H54 (cell line): ENCODE measurements at places on chromosomes 12 and 14.

DNA sequence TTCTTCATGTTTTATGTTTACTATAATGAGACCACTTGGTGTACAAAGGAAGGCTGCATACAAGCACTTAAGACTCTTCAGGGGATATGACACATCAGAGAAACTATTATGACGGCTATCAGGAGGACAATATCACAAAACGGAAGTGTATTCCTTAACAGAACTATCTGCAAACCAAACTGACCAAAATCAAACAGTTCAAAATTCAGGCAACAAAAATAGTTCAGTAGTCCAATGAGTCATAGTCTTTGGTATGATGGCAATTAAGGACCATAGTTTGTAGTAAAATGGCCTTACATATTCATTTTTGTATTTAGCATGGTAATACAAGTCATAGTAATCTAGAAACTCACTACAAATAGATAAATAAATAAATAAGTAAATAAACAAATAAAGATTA, 1638.7 kb upstream of the SEL1L start:
- peak; percentile 1 for DNase-seq

- DNase-seq = peak; percentile 10
Observed at GRCh38 chr14:76720382-76720813, 40.9 kb upstream of the VASH1 start.

- no peak for DNase-seq
Observed at GRCh38 chr12:67096533-67097318, 172.4 kb upstream of the CAND1 start.

DNA sequence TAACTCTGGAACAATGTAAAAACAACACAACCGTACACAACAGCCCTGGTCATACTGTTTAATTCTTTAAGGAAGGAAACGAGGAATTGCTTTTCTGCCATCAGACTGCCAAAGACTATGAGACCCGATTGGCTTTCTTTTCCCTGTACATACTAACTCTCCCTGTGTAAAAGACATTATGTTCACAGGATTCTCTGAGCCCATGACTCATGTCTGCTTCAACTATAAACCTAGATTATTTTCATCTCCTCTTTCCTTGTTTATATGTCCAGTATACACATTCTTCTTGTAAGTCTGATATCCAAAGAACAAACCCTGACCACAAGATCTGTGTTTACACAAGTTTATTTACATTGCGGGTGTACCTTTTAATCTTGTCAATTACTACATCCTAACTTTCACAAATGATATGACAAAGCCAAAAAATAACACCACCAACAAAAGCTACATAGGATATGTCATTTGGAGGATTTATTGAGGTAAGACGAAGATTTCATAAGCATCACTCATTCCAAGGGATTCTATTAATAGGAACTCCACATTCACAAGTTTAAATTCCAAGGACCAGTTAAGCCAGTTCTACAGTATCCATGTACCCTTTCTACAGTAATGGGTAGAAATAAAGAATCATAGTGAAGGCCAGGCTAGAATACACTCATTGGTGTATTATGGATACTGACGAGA, 67.3 kb downstream of the STXBP6 start:
- DNase-seq = no peak

DNA sequence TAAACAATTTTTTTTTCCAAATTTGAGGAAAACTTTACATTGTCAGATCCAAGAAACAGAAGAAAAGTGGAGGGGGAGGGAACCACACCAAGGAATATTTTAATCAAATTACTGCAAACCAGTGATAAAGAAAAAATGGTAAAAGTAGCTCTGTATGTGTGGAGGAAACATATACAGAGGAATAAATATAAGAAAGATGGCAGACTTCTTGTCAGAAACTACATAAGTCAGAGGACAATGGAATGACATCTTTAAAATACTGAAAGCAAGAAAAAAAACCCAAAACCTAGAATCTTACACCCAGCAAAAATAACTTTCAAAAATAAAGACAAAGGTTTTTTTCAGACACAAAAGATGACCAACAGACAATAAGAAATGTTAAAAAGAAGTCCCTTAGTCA, 10.2 kb upstream of the LLPH start:
- no peak for DNase-seq

- no peak for DNase-seq
Observed at GRCh38 chr12:40016980-40017379, 88.9 kb downstream of the SLC2A13 start.

DNA sequence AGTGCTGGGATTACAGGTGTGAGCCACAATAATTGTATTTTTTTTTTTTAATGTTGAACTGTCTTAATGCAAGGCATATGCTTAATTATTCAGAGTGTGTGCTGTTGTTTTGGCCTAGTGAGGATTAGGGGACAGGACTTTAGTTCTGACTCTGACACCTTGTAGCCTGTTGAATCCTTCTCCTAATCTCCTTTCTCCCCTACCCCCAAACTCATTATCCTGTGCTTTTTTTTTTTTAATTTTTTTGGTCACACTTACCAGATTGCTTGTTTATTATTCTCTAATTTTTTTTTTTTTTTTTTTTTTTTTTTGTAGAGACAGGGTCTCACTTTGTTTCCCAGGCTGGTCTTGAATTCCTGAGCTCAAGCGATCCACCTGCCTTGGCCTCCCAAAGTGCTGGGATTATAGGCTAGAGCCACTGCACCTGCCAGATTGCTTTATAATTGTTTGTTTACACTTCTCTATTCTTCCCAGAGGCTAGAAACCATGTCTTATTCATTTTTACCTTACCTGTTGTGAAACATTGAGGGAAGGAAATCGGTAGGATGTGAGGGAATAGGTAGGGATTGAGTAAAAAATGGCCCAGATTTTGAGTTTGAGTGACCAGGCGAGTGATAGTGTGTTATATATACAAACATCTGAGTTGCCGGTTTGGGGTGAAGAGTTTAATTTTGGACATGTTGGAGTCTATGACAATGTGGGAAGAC, 32.2 kb downstream of the DIP2B start:
- no peak for DNase-seq

GRCh38 chr14:20427231-20428009, 8.5 kb downstream of the KLHL33 start:
- peak; percentile 12 for DNase-seq

GRCh38 chr14:100221533-100222223, 17.3 kb upstream of the YY1 start:
- no peak for DNase-seq

DNA sequence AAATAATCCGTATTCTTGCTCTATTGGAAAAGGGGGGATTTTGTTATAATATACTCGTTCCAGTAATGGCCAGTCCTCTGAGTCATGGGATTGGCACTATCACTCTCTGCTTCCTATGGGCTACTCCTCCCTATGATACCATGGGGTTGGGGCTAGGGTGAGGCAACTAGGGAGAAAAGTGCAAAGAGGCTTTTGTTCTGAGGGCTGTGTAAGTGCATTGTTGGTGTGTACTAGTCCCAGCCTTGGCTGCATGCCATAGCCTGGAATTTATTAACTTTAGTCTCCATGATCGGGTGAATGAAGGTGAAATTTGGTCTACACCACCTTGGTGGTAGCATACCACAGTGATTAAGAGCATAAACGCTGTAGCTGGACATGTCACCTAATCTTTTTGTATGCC, 247.6 kb downstream of the RPAP3 start:
- DNase-seq = peak; percentile 1

DNA sequence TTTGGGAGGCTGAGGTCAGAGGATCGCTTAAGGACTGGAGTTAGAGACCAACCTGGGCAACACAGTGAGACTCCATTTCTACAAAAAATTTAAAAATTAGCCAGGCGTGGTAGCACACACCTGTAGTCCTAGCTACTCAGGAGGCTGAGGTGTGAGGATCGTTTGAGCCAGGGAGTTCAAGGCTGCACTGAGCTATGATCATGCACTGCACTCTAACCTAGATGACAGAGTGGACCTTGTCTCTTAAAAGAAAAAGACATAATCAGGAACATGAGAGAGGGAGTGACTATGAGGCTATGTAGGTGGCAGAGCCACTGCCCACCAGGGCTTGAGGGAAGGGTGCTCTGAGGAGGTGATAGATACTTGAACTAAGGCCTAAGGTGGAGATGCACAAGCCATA, 49.2 kb upstream of the PLXNC1 start:
- no peak for DNase-seq

GRCh38 chr12:19654650-19655376, 215.5 kb downstream of the AEBP2 start:
- no peak for DNase-seq

GRCh38 chr12:52691076-52691840, 11.1 kb upstream of the KRT1 start:
- DNase-seq = no peak

GRCh38 chr12:124745891-124746570, 117.6 kb downstream of the SCARB1 start:
- peak; percentile 84 for DNase-seq

GRCh38 chr12:88266806-88267360, 124.8 kb downstream of the TMTC3 start:
- no peak for DNase-seq

- DNase-seq = peak; percentile 88
Observed at GRCh38 chr12:121811434-121812319, 7.9 kb downstream of the SETD1B start.

- DNase-seq = no peak
Observed at GRCh38 chr12:109925185-109925840, 25.2 kb downstream of the TCHP start.

- DNase-seq = no peak
Observed at GRCh38 chr14:28813810-28814209, 47.2 kb downstream of the FOXG1 start.

DNA sequence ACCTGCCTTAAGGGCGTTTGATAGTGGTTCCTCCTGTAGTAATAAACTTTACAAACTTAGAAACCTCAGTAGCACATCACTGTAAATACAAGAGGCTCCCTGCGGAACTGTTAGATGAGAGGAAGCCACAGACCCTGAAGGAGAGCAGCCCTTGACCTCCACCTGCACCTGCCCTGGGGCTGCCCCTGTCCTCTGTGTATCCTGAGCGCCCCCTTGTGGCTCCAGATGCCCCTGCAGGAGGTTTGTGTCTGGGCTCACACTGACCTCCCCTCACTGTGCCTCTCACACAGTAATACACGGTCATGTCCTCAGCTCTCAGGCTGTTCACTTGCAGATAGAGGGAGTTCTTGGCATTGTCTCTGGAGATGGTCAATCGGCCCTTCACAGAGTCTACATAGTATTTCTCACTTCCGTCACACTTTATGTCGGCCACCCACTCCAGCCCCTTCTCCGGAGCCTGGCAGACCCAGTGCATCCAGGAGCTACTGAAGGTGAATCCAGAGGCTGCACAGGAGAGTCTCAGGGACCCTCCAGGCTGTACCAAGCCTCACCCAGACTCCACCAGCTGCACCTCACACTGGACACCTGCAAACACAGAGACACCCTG, 1059.8 kb downstream of the TMEM121 start:
- DNase-seq = peak; percentile 19

GRCh38 chr12:5094551-5094950, 50.9 kb downstream of the KCNA5 start:
- no peak for DNase-seq

- no peak for DNase-seq
Observed at GRCh38 chr12:95681210-95681765, 109.3 kb downstream of the NTN4 start.

DNA sequence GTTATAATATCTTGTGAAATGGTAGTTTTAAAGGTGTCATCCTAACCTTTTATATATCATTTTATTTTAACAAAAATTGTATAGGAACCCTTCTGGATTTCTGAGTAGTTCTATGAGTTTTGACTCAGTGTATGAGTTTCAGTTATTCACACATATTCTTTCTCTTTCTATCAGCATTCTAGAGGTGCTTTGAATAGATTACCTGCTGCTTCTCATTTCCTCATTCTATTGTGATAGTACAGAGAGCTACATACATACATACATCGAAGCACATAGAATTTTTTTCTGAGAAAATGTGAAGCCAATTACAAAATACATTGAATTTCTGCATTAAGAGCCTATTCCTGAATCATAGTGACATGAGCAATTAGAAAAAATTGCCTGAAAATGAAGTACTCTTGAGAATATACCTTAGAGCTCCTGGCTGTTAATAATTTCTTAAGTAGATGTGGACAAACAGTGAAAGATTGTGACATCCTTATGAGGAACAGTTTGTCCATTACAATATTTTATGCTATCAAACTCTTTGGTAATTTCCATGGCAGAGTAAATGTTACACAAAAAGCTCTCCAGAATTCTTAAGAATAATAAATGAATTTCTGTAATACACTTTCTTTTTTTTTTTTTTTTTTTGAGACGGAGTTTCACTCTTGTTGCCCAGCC, 556.6 kb downstream of the TRHDE start:
- DNase-seq = no peak

GRCh38 chr14:38710881-38711280, 392.2 kb downstream of the SEC23A start:
- DNase-seq = no peak

DNA sequence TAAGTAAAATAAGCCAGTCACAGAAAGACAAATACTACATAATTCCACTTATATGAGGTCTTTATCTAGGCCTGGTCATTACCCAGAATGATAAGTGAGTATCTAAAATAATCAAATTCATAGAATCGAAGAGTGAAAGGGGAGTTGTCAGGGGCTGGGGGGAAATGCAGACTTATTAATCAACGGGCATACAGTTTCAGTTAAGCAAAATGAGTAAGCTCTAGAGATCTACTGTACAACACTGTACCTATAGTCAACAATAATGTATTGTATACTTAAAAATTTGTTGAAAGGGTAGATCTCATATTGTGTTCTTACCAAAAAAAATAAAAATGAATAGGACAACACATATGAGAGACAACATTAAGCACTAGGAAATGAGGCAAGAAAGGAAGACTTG, 13.3 kb downstream of the BTBD7 start:
- no peak for DNase-seq

DNA sequence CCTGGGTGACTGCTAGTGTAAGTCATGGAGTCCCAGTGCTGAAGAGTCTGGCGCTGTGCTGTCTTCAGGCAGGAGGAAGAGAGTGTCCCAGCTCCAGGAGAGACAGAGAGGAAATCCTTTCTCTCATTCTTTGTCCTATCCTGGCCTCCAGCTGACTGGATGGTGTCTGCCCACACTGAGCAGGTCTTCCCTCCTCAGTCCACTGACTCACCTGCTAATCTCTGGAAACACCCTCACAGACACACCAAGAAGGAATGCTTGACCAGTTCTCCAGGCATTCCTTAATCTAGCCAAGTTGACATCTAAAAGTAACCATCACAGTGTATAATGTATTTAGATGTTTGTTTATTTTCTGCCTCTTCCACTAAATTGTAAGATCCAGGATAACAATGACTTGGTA, 53.9 kb downstream of the EMP1 start:
- DNase-seq = peak; percentile 55

GRCh38 chr12:122079033-122079531, 526 bp downstream of the MLXIP start:
- no peak for DNase-seq

DNA sequence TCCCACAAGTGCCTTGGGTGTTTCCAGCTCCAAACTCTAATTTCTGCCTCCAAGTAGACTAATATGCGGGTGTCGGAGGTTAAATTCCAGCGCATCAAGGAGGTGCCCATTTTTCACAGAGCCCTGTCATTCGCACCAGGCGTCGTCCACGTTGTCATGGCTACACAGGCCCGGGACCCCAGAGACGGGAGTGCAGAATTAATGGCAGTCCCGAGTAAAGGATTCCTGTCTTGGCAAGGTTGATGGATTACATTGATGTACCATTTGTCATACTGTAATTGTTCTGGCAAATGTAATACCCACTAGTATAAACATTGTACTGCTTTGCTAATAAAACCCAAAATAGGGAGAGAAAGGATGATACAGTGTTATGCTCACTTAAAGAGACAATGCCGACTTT, 222.9 kb upstream of the MYL2 start:
- DNase-seq = no peak
